ENCODE measurements at places on chromosomes 4 and X.

DNA sequence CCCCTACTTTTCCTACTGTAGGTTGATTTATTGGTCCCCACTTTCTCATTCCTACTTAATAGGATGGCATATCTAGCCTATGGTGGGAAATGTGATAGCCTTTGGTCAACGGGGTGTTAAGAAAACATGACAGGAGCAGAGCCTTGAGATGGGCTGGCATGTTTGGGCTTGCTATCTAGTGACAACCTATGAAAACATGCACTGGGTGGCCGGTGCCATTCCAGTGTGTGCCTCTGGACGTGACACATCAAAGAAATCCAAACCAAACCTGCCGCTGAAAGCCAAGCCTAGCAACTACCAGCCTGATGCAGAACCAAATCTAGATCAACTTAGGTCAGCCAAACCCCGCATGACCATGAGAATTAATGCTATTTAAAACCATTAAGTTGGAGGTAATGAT, 317.6 kb downstream of the DMD start:
- no peak for DNase-seq

- DNase-seq = no peak
These were observed 782.9 kb upstream of the HTR2C start for GRCh38 chrX:113800955-113801354.

GRCh38 chr4:122826079-122826527, 528 bp upstream of the FGF2 start:
- DNase-seq = no peak

DNA sequence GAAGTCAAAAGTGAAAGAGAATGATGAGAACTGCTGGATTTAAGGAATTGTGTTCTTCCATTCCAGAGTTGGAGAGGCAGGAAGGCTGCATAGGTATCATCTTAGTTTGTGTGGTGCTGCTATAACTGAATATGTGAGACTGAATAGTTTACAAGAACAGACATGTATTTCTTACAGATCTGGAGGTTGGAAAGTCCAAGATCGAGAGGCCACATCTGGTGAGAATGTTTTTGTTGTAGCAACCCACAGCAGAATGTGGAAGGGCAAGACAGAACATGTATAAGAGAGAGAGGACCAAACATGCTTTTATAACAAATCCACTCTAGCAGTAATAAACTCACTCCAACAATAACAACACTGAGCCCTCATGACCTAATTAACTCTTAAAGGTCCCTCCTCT, 408.6 kb downstream of the FAM47B start:
- no peak for DNase-seq

- DNase-seq = no peak
These were observed 318.7 kb upstream of the TECRL start for GRCh38 chr4:64727960-64728359.

DNA sequence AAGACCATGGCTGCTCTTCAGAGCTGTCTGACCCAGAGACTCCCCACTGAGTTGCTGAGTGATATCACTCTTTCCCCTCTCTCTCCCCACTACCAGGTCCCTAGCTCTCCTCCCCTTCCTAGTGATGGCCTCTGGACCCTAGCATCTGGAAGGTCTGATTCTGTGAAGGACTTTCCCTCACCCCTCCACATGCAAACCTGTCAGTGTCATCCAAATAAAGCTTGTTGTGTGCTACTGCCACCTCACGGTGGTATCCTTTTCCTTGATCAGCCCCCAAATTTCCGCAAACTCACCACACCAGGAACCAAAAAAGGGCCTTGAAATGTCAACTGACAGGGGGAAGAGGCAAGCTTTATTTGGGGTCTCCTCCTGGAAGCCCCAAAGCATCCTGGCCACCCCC, 500.2 kb downstream of the IDS start:
- no peak for DNase-seq

DNA sequence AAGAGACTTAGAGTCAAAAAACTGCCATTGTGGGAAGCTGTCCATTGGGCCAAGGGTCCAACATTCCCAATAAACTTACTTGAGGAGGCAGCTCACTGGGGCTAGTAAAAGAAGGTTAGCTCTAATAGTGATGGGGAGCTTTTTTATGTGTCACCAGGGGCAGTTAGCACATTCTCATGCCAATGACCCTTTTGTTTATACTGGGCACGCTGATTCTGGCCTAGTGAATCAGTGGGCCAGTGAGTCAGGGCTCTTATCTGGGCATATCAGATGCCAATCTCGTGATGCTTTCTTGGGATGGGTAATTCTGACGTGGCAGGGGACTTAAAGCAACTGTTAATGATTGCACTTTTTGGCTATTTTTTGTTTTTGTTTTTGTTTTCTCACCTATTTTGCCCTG, 27.8 kb downstream of the TCEAL1 start:
- no peak for DNase-seq

DNA sequence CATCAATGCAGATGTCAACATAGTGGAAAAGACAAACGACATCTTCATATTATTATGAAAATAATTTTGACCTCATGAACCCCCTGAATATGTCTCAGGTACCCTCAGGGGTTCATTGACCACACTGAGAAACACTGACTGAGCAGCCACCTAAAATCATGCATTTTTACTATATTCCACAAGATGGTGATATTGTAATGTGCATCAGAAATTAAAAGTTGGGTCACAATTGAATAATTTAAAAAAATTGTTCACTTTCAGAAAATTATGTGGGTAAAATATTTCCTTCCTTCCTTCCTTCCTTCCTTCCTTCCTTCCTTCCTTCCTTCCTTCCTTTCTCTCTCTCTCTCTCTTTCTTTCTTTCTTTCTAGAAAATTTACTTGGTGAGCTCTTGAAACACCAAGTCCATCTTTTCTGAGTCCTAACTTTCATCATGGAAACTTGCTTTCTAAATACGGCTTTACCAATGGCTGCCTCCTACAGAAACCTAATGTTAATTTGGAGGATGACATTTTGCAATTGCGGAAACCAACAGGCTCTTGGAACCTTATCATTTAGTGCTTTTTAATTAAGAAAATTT, 103.6 kb downstream of the RTL3 start:
- DNase-seq = no peak

DNA sequence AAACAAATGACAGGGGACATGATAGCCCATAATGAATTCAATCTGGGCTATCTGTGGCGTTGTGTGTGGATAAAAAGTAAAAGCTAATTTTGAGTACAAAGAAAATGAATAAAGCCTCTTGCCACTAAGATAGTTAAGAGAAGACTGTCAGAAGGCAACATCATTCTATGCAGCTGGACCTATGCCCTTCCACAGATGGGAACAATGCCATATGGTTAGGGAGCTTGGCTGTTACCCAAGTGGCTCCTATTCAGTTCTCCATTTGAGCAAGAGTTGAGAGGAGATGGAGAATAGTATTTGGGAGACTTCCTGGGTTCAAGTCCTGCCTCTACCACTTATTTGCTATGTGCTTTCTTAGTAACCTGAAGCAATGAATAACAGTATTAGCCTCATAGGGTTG, 107.7 kb downstream of the ANXA3 start:
- no peak for DNase-seq

- DNase-seq = no peak
These were observed 69.6 kb upstream of the CXorf66 start for GRCh38 chrX:140034916-140035315.

GRCh38 chr4:100581337-100581736, 63.5 kb upstream of the EMCN start:
- DNase-seq = no peak

- no peak for DNase-seq
These were observed 914 bp downstream of the MYOZ2 start for GRCh38 chr4:119136546-119136945.

GRCh38 chr4:84800256-84800655, 166.2 kb downstream of the WDFY3 start:
- DNase-seq = no peak

DNA sequence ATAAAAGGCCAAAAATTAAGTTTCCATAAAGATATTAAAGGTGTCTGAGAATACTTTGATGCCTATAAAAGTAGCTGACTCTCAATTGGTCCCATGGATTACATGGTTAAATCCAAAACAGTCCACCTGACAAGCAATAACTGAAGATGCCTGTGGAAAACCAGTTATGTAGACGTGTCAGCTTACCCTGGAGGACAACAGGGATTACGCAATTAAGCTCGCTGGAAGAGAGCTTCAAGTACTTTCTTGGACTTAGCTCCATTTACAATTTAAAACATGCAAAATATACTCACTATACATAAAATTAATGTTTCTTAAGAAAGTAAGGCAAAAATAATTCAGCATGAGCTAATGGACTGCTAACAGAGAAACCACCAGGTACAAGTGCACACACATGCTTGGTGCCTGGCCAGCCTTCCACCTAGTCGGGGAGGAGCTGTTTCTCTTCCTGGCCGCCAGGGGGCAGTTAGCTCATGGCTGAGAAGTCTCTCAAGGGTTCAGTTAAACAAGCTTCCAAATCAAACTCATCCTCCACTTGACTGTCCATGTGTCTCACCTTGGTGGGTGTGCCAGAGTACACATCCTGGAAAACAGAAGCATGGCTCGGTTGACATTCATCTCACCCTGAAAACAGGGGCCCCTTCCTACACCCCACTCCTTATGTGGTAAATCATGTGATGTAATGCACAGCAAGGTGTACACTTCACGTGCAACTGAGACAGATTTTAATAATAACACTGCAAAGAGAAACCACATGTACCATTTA, 9.2 kb upstream of the FAM53A start:
- DNase-seq = peak; percentile 85

DNA sequence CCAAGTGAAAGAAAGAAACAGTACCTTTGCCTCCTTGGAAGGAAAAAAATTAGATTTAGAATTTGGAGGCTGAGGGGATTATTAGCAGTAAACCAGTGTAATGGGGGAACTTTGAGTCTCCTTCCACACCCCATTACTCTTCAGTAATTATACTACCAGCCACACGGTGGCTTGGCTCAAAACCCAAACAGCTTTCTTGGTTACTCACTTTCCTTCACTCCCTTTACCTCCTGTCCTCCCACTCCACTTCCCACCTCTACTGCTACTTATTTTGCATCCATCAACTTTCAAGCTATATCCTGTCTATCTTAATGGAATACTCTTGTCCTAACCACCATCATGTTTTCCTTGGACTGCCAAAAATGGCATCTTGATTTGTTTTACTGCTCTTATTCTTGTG, 310.6 kb upstream of the AADAT start:
- DNase-seq = no peak

All from inflammatory macrophage (primary cell).